Activated T-cell treated with anti-CD3 and anti-CD28 coated beads for 48 hours (primary cell): ENCODE measurements at places on chromosomes 16 and 17.

- DNase-seq = peak; percentile 25
Observed at GRCh38 chr16:19555938-19556771, 652 bp downstream of the VPS35L start.

- DNase-seq = no peak
Observed at GRCh38 chr16:3007957-3008689, 4.6 kb upstream of the CLDN9 start.

DNA sequence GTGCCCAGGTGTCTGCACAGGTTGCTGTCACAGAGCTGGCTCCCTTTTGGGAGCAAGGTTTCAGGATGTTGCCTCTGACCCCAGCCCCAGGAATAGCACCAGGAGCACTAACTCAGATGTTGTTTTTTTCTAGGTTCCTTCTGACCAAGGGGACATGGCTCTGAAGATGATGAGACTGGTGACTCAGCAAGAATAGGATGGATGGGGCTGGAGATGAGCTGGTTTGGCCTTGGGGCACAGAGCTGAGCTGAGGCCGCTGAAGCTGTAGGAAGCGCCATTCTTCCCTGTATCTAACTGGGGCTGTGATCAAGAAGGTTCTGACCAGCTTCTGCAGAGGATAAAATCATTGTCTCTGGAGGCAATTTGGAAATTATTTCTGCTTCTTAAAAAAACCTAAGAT, 28.1 kb downstream of the SCPEP1 start:
- no peak for DNase-seq

DNA sequence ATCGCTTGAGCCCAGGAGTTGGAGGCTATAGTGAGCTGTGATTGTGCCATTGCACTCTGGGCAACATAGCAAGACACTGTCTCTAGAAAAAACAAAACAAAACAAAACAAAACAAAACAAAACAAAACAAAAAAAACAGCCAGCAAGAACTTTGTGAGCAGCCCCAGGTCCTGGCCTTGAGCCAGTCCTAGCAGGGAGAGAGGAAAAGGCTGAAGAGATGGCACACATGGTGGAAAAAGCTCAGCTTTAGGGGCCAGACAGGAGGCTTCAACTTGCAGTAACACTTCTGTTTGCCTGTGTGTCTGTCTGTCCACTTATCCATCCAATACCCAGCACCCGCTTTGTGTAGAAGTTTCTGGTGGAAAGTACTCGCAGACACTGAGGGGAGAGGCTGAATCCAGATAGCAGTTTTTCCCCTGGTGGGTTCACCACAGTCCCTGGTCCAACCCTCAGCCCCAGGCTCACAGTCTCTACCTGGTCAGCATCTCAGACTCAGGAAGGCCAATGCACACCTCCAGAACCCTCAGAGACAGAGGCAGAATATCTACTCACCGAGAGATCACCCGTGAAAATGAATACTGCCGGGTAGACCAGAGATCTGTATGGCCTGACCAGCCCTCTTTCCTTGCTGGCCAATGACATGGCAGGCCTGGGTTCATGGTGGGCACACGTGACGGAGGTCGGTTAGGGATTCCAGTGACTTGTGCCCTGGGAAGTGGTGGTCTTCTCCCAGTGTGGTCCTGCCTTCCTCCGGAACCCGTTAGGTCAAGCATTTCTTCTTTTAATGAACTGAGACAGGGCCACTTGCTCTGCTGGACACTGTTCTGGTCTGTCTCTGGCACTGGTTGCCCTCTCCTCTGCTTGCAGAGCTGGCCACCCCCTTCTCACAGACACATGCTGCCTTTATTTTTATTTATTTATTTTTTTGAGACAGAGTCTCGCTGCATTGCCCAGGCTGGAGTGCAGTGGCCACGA, 79.5 kb upstream of the DNAJA2 start:
- DNase-seq = no peak

DNA sequence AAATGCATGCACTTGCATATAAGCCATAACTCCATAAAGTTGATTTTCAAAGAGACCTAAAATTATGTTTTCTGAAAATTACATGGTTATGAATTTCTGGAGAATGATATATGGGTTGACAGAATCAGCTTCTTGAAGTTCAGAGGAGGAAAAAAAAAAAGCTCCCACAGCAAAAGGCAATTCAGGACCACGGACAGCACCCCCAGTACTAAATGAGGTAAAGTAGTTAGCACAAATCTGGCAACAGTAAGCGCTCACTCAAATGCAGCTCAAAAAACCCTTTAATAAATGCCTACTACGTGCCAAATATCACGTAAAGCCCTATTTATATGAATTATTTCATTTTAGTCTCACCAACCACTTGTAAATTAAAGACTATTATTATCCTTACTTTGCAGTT, 135.2 kb downstream of the SHISA9 start:
- no peak for DNase-seq

DNA sequence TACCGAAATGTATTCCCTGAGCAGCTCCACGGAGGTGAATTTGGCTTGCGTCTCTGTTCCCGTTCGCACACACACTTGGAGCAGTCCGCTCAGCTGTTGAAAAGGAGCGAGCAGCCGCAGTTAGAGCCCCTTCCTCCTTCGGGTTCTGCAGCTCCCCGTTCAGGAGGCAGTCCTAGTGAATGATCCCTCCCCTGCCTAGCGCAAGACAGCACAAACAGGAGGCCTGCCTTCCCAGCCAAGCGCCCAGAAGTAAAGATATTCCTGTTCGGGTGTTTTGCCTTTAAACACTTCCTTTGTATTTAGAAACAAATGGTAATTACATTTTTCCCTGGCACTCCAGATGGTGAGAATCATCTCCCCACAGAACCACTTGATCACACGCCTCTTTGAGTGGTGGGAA, 64.7 kb downstream of the ABCC12 start:
- DNase-seq = no peak

DNA sequence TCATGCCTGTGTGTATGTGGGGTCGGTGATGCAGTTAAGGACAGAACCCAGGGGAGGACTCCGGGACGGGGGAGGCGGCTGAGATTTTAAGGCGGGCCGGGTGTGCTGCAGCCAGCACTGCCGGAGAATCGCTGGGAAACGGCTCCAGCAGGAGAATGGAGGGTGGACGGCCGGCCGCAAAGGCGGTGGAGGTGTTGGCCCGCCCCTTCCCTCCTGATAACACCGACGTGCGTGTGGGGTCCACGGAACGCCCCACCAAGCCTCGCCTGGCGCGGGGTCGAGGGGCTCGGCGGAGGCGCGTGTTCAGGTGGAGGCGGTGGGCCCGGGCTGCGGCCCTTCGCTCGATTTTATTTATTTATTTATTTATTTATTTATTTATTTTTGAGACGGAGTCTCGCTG, 633 bp downstream of the ZNF843 start:
- no peak for DNase-seq

DNA sequence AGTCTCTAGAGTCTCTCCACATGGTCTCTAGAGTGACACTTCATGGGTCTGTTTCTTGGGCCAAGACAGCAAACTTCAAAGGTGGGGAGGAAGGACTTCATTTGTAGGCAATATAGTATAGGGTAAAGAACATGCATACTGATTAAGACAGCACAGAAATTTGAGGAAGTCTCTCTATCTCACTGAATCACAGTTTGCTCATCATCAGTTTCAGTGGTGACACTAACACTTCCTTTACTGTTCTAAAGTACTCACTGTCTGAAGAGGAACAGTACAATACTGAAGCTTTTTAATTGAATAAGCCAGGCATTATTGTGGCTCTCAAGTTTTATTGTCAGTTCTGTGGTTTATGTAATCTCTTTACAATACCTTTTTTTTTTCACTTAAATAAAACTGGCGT, 656.4 kb upstream of the CDH8 start:
- DNase-seq = no peak

DNA sequence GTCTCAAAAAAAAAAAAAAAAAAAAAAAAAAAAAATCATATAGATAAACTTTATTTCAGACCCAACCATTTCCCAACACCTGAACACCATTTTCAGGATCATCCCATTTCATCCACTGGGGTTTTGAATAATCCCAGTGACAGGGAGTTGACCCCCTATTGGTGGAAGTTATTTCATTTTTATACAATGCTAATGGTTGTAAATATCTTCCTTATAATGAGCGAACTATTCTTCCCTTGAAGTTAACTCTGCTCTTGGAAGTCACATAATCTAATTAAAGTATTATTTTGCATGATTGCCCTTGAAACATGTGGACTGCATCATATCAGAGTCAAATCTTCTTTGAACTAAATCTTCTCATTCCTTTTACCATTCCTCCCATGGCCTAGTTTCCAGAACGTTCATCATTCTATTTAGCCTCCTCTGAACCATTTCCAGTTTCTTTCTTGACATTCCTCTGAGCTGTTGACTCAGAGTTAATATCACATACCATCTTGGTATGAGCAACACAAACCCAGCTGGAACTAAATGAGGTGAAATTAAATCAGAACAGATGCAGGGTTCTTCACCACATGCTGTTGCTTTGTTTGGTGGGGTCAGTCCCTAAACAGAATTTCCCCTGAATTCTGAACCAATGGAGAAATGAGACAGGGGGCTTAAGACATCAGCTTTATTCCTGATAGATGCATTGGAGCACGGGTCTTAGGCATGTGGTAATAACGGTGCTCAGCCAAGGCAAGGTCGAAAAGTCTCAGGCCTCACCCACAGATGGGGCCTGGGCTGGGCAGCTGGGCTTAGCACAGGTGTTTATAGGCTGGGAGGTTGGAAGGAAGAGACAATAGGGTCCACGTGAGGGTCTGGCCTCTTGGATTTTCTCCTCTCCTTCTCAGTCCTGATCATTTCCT, 8.9 kb downstream of the HSD17B2 start:
- no peak for DNase-seq

- DNase-seq = no peak
Observed at GRCh38 chr17:57133486-57133885, 48.4 kb downstream of the AKAP1 start.

GRCh38 chr16:64659866-64660265, 462.0 kb downstream of the CDH11 start:
- no peak for DNase-seq

DNA sequence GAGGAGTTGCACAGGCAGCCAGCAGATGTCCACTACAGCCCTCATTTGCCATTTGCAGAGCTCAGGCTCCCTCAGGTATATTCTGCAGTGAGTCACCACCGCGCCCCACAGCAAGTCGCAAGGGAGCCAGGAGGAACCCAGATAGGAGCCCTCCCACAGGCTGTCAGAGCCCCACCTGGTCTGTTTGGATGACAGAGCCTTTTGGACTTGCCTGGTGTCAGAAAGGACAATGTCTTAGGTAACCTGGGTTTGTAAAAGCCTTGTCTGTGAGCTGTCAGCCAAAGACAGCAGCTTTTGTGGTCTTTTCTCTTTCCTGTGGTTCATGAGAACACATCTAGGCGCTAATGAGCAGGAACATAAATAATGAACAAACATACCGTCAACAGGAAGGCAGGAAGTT, 70.9 kb downstream of the GNAO1 start:
- peak; percentile 9 for DNase-seq

DNA sequence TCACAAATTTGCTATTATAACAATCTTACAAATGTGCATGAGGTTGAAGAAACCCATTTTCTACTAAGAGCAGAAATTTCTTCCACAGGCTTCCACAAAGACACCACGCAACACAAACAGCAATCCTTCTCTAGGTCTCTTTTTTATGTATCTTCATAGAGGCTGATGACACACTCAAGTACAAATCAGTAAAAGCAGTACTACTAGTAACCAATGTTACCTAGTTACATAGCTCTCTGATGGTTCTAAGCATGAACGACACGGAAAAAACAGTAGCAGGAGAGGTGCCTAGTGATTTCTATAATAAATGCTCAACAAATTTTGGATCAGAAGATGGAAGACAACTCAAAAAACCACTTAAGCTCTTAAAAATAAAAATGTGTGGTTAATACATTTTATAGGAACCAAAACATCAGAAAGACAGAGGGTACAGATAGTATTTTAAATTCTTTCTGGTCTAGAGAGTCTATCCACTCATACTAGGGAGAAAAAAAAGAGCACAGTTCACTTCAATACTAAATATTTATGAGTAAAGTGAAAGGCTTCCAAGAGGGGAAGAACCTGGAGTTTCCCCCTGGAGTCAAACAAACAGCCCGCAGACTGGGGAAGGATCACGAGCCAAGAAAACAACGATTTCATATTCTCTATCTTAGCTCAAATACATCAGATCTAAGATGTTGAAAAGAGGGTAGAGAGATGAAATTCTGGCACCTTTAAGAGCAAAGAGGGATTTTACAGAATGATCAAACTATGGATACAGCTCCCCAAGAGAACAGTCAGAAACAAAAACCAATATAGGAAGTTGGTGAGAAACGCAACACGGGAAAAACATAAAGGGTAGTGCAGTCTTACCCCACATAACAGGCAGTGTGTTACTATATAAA, 40.2 kb downstream of the SMG6 start:
- no peak for DNase-seq

GRCh38 chr16:81231014-81231413, 7.5 kb upstream of the BCO1 start:
- DNase-seq = no peak

DNA sequence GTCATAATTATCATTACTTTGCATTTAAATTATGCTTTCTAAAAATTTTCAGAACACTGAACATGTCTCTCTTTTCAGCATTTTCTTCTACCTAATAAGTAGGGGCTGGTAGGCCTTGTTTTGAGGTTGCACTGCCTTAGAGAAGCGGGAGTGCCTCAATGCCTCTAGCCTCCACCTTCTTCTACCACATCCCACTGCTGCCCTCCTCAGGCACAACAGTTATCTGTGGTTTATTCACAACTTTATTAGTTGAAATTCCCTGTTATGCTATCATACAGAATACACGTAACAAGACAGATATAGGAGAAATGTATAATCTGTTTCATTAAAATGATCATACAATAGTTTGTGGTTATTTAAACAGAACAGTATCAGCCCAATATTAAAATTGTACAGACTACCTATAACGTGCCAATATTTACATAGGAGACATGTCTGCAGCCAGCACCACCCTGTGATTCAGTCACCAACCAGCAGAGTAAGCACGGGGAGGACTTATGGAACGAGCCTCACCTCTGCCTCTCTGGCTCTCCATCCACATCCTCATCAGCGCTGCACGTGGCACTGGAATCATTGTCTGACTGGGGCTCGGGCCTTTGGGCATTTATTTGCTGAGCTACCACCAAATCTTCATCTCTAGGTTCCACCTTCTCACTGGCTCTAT, 101.2 kb downstream of the TTC19 start:
- no peak for DNase-seq

DNA sequence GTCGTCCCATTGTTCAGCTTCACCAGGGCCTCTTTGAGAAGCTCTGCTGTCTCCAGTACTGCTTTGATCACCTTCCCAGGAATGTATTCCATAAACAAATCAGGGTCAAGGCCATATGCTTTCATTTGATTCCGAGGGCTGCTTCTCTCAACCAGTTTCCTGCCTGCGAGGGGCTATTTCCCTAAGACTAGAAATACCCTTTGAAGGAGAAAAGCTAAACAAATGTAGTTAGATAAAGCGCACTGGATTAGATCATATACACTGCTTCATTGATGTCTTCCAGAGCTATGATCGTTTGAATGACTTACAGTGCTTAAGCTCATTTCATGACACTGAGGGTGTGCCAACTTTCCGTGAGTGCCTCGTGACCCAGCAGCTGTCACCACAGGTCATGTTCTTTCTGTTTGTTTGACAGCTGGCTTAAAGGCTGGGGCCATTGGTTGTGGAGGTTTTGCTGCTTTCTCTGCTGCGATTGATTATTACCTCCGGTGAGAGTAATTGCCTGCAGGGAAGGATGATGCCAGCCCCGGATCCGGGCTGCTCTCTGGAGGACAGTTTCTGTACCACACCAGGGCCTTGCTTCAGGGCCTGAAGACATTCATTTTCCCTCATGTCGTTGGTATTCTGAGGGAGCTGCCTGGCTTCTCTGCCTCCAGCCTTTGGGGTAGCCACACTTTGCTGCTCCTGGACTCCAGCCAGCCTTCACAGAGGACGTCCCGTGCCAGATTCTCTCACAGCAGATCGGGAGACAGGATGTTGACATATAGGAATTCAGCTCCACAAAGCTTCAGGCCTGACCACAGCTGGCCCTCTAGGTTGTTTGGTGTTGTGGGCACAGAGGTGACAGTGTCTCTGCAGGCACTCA, 3.9 kb downstream of the TIMM22 start:
- DNase-seq = no peak
